Kidney capillary endothelial cell (primary cell): ENCODE measurements at places on chromosomes 4 and X.

DNA sequence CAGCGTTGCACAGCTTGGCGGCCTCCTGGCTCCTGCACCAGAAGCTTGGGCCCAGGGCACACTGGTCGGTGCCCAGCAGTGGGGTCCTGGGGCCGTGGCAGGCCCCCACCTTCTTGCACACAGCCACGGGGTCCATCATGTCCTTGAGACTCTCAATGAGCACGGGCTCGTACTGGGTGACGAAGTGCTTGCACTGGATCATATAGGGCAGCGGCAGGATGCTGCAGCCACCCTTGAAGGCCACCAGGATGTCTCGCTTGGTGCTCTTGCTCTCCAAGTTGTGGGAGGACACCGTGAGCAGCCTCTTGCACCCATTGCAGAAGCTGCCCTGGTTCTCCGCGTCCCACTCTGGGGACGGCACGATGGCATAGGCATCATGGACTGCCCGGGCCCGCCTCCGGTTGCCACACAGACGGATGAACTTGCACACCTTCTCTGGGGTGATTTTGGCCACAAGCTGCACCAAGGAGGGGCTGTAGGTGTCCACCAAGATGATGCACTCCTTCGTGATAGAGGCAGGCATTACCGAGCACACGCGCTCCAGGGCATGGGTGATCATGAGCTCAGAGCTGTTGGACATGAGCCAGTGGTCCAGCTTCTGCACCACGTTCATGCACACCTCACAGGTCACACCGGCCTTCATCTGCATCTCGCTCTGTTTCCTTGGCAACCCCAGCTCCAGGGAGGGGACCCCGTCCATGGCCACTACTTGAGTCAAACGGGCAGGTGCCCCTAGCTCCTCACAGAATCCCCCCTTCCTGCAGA lies 1.2 kb downstream of the PSAPL1 start:
- no peak for DNase-seq

GRCh38 chrX:97039363-97040029 lies 155.8 kb downstream of the RPA4 start:
- DNase-seq = no peak

DNA sequence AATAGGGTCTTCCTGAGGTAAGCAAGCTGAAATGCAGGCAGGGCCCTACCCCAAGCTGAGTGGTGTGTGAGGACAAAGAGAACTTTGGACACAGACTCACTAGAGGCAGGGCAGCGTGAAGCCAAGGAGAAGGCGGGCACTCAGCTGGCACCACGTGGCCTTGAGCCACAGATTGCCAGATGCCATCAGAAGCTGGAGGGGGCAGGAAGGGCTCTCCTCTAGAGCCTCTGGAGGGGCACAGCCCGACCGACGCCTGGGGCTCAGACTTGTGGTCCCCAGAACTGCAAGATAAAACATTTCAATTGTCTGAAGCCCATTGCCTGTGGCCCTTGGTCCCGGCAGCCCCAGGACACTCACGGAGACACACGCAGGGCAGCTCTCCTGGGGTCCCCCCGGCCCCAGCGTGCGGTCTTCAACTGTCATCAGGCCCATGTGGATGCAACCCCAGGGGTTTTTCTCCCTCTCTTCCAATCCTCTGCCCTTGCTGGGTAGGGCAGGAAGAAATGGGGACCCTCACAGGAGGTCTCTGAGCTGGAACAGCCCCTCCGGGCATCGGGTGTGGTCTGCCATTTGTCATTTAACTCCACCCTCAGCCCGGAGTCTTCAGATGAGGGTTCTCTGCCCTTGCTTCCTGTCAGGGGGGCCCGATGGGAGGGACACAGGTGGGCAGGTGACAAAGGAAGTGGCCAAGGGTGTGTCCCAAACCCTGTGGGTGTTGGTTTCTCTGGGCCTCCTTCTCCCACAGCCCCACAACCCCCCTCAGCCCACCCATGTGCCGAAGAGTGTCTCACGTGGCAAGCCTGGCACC lies 22.2 kb downstream of the HMX1 start:
- no peak for DNase-seq

DNA sequence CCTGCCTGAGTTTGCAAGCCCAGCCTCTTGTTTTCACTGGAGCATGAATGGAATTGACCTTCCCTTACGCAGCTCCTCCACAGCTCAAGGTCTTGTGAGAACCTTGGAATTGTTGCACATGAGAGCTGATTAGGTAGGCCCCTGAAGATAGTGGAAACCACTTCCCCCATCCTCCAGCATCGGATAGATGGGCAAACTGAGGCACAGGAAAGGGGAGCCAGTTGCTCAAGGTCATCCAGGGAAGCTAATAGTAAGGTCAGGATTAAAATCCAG lies 27.2 kb downstream of the PJA1 start:
- no peak for DNase-seq

GRCh38 chr4:86834901-86835300 lies 14.3 kb downstream of the SLC10A6 start:
- DNase-seq = no peak

- DNase-seq = no peak
Measured at GRCh38 chr4:131509521-131509920, 1639.6 kb upstream of the PCDH10 start.

DNA sequence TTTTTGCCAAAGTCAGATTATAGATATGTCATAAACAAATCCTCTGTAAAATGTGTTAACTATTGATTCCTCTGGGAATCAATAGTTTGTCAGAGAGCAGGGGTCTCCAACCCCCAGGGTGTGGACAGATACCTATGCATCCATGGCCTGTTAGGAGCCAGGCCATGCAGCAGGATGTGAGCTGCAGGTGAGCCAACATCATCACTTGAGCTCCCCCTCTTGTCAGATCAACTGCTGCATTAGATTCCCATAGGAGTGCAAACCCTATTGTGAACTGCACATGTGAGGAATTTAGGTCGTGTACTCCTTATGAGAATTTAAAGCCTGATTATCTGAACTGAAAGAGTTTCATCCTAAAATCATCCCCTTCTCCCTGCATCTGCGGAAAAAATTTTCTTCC lies 1365.4 kb downstream of the ARAP2 start:
- DNase-seq = no peak

DNA sequence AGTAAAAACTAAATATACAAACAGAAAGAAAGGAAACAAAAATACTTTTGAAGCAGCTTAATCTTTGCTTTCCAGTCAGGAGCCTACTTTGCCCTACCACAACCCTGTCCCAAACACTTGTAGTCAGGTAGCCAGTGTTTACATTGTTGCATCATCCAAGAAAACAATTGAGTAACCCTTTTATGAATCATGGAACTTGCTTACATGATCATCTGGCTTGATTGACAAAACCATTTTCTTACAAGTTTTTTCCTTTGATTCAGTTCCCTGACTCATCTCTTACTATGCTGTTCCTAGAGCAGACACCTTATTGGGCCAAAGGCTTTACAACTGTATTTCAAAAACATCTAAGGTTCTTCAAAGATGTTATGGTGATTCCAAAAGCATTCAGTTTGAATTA lies 740.1 kb downstream of the KLHL13 start:
- no peak for DNase-seq

DNA sequence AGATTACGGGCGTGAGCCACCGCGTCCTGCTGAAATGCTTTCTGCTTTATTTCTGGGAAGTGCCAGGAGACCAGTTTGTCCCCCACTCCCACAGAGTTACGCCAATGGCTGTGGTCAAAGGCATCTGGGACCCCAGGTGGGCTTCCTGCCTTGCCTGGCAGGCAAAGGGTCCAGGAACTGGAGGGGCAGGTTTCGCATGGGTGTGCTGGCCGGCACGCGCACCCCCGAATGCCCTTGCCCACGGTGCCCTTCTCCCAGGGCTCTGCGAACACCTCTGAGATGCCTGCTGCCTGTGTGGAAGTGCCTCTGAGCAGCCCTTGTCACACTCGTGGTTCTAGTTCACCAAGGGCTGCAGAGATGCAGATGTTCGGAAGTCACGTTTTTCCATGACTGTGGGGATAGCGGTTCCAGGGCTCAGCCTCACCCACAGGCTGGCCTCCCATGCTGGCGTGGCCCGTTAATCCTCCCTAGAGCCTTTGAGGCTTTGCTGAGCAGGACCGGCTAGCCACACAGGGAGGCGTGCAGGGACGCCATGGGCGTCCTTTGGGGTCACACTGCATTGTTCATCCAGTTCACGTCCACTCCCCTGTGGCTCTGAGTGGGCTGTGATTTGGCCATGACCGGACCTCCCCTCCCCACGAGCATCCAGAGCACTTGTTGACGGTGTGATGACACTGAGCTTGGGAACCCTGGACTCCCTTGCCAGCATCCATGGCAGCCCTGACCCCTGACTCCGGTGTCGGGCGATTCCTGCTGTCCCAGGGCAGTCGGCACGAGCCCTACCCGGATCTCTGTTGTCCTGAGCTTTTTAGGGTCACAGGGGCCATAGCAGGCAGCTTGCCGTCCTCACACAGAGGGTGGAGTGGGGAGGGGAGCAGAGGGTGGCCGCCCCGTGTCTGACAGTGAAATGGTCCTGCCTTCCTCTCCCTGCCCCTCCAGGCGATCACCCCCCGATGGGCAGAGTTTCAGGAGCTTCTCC lies 12.7 kb upstream of the ADD1 start:
- DNase-seq = no peak

DNA sequence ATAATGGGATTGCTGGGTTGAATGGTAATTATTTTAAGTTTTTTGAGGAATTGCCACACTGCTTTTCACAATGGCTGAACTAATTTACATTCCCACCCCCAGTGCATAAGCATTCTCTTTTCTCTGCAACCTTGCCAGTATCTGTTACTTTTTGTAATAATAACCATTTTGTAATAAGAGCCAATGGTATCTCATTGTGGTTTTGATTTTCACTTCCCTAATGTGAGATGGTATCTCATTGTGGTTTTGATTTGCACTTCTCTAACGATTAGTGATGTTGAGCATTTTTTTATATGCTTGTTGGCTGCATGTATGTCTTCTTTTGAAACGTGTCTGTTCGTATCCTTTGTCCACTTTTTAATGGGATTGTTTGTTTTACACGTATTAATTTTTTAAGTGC lies 213.1 kb upstream of the HDX start:
- no peak for DNase-seq

- DNase-seq = no peak
Measured at GRCh38 chr4:74057588-74057987, 19.1 kb upstream of the CXCL3 start.

DNA sequence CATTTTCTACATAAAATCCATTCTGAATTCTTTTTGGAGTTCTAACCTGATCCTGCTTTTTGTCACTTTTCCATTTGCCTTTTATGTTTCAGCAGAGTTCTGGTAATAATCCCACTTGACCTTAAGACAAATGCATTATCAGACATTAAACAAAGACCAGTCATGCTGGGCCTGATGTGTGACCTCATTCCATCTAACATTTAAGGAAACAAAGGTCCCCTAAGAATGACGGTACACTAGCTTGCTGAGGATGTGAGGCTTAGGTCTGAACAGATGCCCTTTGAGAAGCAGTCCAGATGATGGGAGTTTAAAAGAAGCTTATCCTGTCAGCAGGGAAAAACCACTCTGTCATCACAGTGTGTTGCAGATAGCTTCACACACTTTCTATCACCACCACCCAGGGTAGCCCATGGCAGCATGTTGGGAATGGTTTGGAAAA lies 38.1 kb upstream of the PDE5A start:
- no peak for DNase-seq

DNA sequence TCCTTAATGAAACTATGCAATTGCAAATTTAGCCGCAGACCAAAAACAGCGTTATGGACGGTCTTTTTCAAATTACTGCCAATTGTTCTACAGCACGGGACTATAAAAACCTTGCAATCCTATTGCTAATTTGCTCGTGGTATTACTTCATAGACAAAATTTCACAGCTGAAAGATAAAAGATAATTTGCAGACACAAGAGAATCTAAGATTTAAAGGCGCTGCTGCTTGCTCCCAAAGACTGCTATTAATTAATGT lies 1.4 kb upstream of the CAMK2D start:
- no peak for DNase-seq

GRCh38 chrX:25555521-25555920 lies 539.8 kb upstream of the ARX start:
- no peak for DNase-seq

- DNase-seq = no peak
Measured at GRCh38 chr4:120994521-120994920, 72.0 kb upstream of the PRDM5 start.

DNA sequence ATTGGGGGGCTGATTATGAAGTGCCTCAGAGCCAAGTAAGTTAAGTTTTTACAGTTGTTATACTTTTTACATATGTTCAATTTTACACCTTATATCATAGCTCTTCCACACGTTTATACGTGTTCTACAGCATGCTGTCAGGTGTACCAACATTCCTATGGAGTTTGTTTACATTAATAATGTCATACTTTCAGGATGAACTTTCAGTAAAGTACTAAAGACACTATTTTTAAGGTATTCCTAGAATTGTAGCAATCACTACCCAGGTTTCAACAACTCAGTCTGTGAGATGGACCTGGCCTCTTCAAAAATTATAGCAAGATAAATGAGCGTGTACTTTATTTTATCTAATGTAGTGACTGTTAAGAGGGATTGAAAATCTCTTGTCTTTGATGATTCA lies 92.6 kb downstream of the PTPN13 start:
- DNase-seq = no peak

DNA sequence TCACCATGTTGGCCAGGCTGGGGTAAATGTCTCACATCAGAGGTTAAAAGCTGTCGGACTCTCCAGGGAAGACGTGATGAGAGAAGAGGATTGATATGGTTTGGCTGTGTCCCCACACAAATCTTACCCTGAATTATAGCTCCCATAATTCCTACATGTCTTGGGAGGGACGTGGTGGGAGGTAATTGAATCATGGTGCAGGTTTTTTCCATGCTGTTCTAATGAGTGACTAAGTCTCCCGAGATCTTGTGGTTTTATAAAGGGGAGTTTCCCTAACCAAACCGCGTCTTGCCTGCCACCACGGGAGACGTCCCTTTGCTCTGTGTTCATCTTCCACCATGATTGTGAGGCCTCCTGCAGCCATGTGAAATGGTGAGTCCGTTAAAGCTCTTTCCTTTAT lies 64.4 kb downstream of the ASMT start:
- DNase-seq = no peak

DNA sequence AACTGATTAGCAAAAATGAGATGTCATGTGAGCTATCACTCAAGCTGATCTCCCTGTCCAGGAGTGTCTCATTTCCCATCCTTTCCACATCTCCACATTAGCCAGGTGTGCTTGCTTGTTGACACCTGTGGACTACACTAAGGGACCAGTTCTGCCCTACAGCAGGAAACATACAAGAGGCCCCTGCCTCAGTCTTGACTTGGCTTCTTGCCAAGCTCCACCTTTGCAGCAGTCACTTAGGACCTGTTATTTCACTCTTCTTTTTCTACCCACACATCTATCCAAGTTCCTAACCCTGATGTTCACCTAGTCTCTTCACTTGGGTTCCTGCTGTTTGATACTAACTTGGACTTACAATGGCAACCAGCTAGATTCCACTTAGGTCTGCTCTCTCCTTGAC lies 13.2 kb downstream of the FRMD7 start:
- DNase-seq = no peak

GRCh38 chr4:174674305-174674840 lies 152.1 kb upstream of the HPGD start:
- DNase-seq = no peak

GRCh38 chr4:10077483-10078335 lies 38.9 kb downstream of the WDR1 start:
- DNase-seq = peak; percentile 81

- DNase-seq = no peak
Measured at GRCh38 chrX:95101851-95102390, 1427.9 kb downstream of the FAM133A start.

GRCh38 chr4:165175879-165176278 lies 31.5 kb upstream of the KLHL2 start:
- no peak for DNase-seq
